ENCODE measurements at places on chromosomes 12 and 14. TPM values are rescaled to one million over a fixed set of nuclear protein-coding genes. Genes with fewer than 3 reads are reported as not detected.

DNA sequence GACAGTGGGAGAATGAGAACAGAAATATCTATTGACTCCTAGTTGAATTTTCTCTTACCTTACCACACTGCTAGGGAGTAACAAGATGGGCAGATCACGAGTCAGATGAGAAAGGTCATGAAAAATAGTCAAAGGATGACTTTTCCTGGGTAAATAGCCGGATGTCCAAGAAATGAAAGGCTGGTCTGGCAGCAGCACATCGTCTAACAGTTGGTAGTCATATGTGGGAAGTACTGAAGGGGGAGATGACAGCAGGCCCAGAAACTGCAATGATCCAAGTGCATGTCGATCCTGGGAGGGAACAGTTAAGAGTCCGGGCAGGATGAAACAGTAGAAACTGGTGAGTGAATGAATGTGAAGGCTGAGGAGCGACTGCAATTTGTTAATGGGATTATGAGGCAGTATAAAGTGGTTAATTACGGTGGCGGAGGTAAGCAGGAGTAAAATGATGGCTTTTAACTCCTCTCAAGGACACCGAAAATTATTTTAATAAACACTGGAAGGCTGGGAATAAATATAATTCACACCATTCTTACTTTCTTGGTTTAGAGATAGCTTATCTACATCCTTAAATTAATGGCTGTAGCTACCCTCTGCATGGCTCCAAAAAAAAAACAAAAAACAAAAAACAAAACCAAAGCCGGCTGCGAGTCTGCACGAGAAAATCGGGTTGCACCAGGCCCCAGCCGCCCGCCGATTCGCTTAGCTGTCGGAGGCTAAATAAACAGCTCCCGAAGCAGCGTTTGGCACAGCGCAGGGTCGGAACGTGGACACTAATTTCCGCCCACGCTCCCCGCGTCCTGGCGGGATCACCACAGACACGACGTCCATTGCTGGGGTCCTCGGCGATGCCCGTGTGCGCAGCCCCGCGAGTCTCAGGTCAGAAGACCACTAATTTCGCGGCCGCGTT lies 1.0 kb upstream of the ERC1 start:
- DNase-seq = peak; percentile 84

DNA sequence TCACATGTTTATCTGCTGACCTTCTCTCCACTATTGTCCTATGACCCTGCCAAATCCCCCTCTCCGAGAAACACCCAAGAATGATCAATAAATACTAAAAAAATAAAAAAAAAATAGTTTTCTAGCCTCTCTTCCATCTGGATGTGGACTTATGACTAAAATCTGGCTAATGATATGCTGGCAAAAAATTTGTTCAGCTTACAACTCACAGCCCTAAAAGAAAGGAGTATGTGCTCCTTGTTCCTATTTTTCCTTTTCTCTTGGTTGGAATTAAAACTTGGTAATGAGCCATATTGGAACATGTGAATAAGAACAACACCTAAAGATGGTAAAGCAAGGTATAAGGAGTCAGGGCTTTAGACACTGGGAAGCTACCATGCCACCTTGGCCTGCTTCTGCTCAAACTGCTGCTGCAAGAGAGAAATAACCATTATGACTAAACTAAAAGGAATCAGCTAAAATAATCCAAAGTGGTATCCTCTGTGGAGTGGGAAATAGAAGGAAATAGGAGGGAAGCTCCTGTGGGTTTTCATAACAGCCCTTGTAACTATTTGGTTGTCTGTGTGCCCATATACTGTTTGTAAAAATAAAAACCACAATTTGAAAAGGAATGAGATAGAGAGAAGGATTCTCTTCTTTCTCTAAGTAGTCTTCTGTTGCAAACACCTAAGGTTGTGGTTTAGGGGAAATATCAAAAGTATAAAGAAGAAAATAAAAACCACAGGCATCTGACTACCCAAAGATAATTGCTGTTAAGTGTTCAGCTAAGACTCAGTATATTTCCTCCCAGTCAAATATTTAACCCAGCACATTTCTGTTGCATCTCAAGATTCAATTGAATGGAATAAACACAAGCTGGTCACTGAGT lies 53.8 kb downstream of the SDR9C7 start:
- no peak for DNase-seq

- DNase-seq = no peak
Observed at GRCh38 chr12:30630076-30630978, 65.3 kb downstream of the IPO8 start.

The BTBD7 gene
- 25.1 TPM for total RNA-seq

The LMNTD1 gene
- total RNA-seq = 0.82 TPM
